ENCODE measurements at places on chromosomes 4 and X. TPM values are rescaled to one million over a fixed set of nuclear protein-coding genes. Genes with fewer than 3 reads are reported as not detected.

RBMXL3 gene
- not detected for total RNA-seq

NDUFA1 gene
- 80.0 TPM for total RNA-seq

DNA sequence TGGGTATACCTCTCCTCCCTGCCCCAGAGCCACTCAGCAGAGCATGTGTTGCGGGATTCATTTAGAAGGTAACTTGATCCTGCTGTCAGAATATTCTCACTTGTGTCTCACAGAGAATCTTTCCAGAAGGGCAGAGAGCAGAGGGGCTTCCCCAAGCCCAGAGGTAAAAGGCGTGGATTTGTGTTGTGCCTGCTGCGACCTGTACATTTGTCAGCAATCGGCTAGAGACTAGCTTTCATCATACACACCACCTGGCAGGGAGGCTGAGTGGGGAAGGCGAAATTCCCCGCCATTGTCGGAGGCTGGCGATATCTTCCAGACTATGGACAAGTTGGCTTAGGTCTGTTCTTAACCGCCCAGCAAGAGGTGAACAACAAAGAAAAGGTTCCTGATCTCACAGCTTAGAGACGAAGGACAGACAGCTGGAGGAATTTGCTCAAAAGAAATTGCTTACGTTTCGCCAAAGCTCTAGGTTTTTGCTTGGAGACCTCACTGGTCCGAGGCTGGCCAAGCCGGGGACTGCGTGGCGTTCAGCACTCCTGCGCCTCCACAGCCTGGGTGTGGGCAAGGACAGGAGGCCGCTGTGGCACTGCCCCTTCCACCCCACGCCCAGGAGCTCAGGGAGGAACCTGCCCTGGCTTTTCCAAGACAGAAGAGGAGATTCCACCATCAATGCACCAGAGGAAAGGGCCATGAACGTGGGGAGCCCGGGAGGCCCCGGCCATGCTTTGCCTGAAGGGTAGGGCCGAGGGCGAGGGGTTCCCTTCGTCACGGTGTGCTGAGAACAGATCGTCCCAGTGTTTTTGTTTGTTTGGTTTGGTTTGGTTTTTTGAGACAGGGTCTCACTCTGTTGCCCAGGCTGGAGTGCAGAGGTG is 69.4 kb downstream of the DCTD start:
- H3K36me3 ChIP-seq: no peaks in the 10 kb centered on the region
- H3K27me3 ChIP-seq: no peaks in the 10 kb centered on the region
- H3K4me1 ChIP-seq: no peaks in the 10 kb centered on the region
- H3K27ac ChIP-seq: no peak overlapping the region
- no peak for DNase-seq
- no peak overlapping the region for H3K4me3 ChIP-seq

ART3 gene
- 2.1 TPM for total RNA-seq

ADAM29 gene
- total RNA-seq: not detected

GC gene
- total RNA-seq: not detected

GRCh38 chr4:21688596-21689265 is 259.8 kb downstream of the KCNIP4 start:
- no peaks in the 10 kb centered on the region for H3K27me3 ChIP-seq
- no peaks in the 10 kb centered on the region for H3K36me3 ChIP-seq
- H3K4me1 ChIP-seq: no peaks in the 10 kb centered on the region
- no peak overlapping the region for H3K4me3 ChIP-seq
- DNase-seq: no peak

TRIML2 gene
- not detected for total RNA-seq

ZFX gene
- 105 TPM for total RNA-seq

DNA sequence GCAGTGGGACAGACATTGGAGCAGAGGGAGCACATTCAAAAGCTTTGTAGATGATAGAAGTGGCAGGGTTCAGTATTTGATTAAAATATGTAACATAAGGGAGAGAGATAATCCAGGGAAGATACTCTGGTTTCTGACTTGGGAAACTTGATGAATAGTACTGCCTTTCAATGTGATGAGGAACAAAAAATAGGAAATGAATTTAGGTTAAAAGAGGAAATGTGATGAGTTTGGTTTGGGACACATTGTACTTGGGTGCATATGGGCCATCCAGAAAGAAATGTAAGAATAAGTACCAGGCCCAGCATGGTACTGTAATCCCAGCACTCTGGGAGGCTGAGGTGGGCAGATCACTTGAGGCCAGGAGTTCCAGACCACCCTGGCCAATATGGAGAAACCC is 20.9 kb upstream of the NDNF start:
- no peaks in the 10 kb centered on the region for H3K27me3 ChIP-seq
- DNase-seq: no peak
- no peaks in the 10 kb centered on the region for H3K36me3 ChIP-seq
- no peaks in the 10 kb centered on the region for H3K4me1 ChIP-seq
- H3K4me3 ChIP-seq: no peak overlapping the region
- no peak overlapping the region for H3K27ac ChIP-seq

- DNase-seq: no peak
- no peaks in the 10 kb centered on the region for H3K36me3 ChIP-seq
- no peak overlapping the region for H3K4me3 ChIP-seq
- H3K4me1 ChIP-seq: peaks cover under 1% of the 10 kb centered on the region
- H3K27me3 ChIP-seq: no peaks in the 10 kb centered on the region
These were observed 17.4 kb downstream of the GALNT7 start for GRCh38 chr4:173185847-173186510.

DNA sequence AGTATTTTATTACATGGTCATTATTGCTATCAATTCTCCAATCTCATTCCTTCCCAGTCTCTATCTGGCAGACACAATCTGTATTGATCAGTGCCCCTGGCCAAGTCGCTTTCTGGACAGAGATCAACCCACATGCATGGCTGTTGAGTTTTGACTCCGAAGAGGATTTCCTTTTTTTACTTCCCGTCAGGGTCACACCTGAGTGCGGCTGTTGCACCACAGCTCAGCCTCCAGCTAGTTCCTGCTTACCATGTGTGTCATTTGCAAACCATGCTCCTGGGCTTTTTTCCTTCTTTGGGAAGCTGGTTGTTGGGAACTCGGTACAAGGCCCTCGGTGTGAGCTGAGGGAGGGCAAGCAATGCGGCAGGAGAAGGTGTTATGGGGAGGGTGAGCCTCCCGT is 11.7 kb downstream of the MAGED2 start:
- H3K36me3 ChIP-seq: peaks cover 21% of the 10 kb centered on the region
- no peak overlapping the region for H3K27ac ChIP-seq
- no peak overlapping the region for H3K4me3 ChIP-seq
- DNase-seq: no peak

FAM9C gene
- not detected for total RNA-seq

VCX3A gene
- total RNA-seq: not detected

DNA sequence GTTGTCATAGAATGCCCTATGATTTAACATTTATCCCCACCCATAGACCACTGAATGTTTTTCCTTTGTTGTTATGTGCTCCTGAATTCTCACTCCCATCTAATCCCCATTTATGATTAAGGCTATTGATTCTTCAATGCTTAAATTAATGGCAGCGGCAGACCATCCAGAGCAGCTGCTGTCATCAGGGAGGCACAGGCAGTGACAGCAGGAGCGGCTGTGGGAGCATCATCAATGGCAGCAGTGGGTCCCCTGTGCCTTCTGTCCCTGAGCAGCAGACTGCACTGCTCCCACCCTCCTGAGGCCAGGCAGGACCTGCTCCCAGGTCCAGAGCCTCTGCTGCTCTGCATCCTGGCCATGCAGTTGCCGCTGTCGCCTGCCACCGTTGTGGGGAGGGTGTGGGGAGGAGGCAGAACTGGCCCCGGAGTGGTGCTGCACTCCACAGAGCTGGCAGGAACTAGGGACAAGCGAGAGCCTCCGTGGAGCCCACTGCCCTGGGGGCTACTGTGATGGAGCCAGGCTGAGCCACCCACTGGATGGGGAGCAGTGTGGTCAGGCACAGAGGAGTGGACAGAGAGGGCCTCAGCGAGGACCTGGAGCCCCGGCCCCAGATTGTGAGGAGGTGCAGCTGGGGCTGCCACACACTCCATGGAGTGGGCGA is 29.0 kb downstream of the NAA11 start:
- no peak overlapping the region for H3K27ac ChIP-seq
- no peak for DNase-seq
- H3K27me3 ChIP-seq: no peaks in the 10 kb centered on the region
- no peaks in the 10 kb centered on the region for H3K4me1 ChIP-seq

GLOD5 gene
- not detected for total RNA-seq

DNA sequence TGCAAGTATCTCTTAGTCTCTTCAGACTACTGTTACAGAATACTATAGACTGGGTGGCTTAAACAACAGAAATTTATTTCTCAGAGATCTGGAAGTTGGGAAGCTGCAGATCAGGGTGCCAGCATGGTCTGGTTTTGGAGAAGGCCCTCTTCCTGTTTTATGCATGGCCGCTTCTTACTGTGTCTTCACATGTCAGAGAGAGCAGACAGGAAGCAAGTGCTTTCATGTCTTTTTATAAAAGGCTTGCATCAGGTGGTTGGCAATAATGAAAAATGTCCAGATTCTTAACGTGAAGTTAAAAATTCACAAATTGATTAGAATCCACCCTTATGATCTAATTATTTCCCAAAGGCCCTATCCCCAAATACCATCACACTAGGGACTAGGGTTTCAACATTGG is 284.9 kb downstream of the RPA4 start:
- no peaks in the 10 kb centered on the region for H3K4me1 ChIP-seq
- H3K27me3 ChIP-seq: peaks cover 4% of the 10 kb centered on the region
- DNase-seq: no peak
- H3K27ac ChIP-seq: no peak overlapping the region

HSD17B13 gene
- 0.33 TPM for total RNA-seq

TMPRSS11B gene
- not detected for total RNA-seq

XAGE1B gene
- not detected for total RNA-seq

SOX3 gene
- not detected for total RNA-seq

CHRDL1 gene
- total RNA-seq: 23.6 TPM

DNA sequence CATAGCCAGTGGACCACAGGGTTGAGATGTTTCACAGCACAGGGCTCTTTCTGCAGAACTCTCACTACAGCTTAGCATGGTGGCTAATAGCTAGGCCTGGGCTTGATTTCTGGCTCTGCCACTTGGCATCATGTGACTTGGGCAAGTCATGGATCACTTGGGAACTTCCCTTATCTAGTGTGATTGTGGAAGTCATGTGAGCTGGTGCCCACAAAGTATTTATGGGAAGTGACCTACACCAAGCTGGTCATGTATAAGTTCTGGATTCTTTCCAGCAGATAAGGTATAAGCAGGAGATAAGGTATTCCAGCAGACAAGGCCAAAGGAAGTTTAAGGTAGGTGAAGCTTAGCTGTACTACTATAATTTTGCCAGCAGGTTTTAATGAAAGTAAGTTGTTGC is 61.0 kb downstream of the REELD1 start:
- H3K4me1 ChIP-seq: no peaks in the 10 kb centered on the region
- H3K36me3 ChIP-seq: no peaks in the 10 kb centered on the region
- H3K4me3 ChIP-seq: no peak overlapping the region
- H3K27me3 ChIP-seq: no peaks in the 10 kb centered on the region

DNA sequence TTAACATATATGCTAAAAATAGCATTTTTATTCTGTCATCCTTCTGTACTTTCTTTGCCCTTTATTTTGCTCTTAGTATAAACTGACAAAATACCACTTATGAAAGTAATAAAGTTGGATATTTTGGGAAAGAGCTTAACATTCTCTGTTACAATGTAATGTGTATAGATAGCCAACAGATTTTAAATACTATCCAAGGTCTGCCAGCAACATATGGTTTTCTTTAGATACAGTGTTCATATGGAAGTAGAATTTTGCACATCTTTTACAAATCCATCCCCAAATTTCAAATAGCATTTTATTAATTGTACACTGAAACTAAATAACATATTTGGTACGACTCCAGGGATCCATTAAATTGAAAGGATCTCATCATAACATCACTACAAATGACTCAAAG is 268.6 kb upstream of the PCDH18 start:
- H3K27me3 ChIP-seq: no peaks in the 10 kb centered on the region
- H3K4me3 ChIP-seq: no peak overlapping the region
- no peak for DNase-seq
- H3K27ac ChIP-seq: no peak overlapping the region
- H3K36me3 ChIP-seq: no peaks in the 10 kb centered on the region

DNA sequence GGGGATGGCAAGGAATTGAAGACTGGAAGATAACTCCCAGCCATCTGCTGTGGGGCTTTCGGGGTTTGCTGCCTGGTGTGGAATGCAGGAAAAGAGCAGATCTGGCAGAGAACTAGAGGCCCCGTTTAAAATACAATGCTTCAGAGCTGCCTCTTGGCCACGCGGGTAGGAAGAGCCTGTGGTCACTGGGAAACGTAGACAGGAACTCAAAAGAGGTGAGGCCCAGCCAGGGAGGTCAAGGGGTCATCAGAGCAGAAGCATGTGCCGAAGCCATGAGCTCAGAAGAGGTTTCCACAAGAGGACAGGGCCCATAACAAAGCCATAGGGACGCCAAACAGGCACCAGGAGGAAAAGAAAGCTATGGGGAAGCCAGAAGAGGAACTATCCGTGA is 14.5 kb upstream of the STS start:
- H3K4me3 ChIP-seq: no peak overlapping the region
- no peaks in the 10 kb centered on the region for H3K27me3 ChIP-seq
- peaks cover 11% of the 10 kb centered on the region for H3K4me1 ChIP-seq
- DNase-seq: no peak

DNA sequence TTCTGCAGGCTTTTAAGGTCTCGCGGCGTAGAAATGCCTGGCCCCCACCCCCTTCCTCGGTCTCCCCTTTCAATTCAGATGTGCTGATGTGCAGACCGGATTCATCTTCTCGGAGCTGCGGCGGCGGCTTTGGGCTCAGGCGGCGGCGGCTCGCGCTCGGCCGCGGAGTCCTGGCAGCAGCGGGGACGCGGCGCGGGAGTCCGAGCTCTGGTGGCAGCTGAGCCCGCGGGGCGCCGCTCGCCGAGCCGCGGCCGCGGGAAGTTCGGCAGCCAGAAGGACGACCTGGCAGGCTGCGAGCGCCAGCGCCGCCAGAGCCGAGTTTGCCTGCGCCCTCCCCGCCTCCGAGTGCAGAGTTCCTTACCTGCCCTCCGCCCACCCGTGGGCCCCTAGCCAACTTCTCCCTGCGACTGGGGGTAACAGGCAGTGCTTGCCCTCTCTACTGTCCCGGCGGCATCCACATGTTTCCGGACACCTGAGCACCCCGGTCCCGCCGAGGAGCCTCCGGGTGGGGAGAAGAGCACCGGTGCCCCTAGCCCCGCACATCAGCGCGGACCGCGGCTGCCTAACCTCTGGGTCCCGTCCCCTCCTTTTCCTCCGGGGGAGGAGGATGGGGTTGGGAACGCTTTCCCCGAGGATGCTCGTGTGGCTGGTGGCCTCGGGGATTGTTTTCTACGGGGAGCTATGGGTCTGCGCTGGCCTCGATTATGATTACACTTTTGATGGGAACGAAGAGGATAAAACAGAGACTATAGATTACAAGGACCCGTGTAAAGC is 448 bp downstream of the TLL1 start:
- H3K36me3 ChIP-seq: no peaks in the 10 kb centered on the region
- H3K4me1 ChIP-seq: peaks cover 6% of the 10 kb centered on the region
- peak overlapping the region; percentile 66 for H3K27ac ChIP-seq
- peak overlapping the region; percentile 29 for H3K4me3 ChIP-seq
- H3K27me3 ChIP-seq: peaks cover 12% of the 10 kb centered on the region

DNA sequence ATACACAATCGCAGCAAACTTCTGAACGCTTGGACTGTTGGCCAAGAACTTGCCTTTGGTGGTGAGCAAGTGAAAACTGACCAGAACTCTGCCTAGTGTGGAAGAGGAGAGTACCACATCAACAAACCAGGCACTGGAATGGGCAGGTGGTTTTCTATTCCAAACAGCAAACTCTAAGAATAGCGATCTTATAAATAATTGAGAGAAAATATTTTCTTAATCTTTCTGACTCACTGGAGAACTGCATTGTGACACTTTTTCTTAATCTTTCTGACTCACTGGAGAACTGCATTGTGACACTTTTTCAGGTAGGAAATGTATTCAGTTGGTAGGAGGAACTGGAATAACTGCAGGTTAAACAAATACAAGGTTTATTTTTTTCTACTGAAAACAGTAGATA is 57.0 kb upstream of the SORBS2 start:
- no peak for DNase-seq
- peak overlapping the region; percentile 18 for H3K27ac ChIP-seq
- peaks cover 18% of the 10 kb centered on the region for H3K4me1 ChIP-seq
